ENCODE measurements at places on chromosomes 2 and 18. TPM values are rescaled to one million over a fixed set of nuclear protein-coding genes. Genes with fewer than 3 reads are reported as not detected.
A peak's percentile ranks its signal among the peaks of the same experiment; 100 is the strongest.

Gene NLRC4
- total RNA-seq: 0.27 TPM

Gene GRB14
- total RNA-seq: not detected

Gene FTCDNL1
- total RNA-seq: 3.3 TPM

Gene CHRNG
- total RNA-seq: not detected

Gene UBE2E3
- total RNA-seq: 34.1 TPM

Gene SLC11A1
- 0.26 TPM for total RNA-seq

- DNase-seq: no peak
- H3K4me3 ChIP-seq: no peak overlapping the region
- H3K36me3 ChIP-seq: no peaks in the 10 kb centered on the region
- H3K4me1 ChIP-seq: no peaks in the 10 kb centered on the region
- no peak overlapping the region for H3K27ac ChIP-seq
- H3K27me3 ChIP-seq: peaks cover 4% of the 10 kb centered on the region
Measured at GRCh38 chr18:60020107-60020925, 120.5 kb downstream of the PMAIP1 start.

DNA sequence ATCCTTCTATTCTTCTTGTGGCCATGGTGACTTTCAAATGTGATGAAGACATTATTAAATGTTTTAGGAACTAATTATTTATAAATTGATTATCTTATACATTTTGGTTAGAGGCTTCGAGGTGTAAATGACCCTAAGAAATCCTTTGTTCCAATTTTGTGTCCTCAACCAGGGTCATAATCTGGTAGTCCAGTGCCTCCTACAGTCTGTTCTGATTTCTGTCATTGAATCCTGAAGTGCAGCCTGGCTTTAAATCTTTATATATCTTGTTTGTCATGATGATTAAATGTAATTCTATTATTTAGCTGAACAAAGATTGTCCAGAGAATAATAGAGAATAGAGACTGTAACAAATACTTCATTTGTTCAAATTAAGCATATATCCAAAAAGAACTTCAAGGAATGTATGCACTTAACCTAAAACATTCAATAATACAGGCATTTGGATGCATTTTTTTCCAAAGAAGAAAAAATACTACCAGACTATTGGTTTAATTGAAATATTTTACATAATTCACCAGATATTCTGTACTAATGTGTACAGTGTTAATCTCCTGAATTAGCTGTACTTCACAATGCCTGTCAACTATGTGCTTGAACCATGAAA lies 89.8 kb downstream of the PRPF40A start:
- no peak for DNase-seq
- no peak overlapping the region for H3K4me3 ChIP-seq
- no peaks in the 10 kb centered on the region for H3K36me3 ChIP-seq
- peaks cover 9% of the 10 kb centered on the region for H3K4me1 ChIP-seq
- H3K27me3 ChIP-seq: peaks cover 4% of the 10 kb centered on the region

GRCh38 chr2:210895132-210895531 lies 338.7 kb downstream of the CPS1 start:
- H3K36me3 ChIP-seq: no peaks in the 10 kb centered on the region
- no peaks in the 10 kb centered on the region for H3K4me1 ChIP-seq
- no peaks in the 10 kb centered on the region for H3K27me3 ChIP-seq
- H3K27ac ChIP-seq: no peak overlapping the region
- no peak overlapping the region for H3K4me3 ChIP-seq

DNA sequence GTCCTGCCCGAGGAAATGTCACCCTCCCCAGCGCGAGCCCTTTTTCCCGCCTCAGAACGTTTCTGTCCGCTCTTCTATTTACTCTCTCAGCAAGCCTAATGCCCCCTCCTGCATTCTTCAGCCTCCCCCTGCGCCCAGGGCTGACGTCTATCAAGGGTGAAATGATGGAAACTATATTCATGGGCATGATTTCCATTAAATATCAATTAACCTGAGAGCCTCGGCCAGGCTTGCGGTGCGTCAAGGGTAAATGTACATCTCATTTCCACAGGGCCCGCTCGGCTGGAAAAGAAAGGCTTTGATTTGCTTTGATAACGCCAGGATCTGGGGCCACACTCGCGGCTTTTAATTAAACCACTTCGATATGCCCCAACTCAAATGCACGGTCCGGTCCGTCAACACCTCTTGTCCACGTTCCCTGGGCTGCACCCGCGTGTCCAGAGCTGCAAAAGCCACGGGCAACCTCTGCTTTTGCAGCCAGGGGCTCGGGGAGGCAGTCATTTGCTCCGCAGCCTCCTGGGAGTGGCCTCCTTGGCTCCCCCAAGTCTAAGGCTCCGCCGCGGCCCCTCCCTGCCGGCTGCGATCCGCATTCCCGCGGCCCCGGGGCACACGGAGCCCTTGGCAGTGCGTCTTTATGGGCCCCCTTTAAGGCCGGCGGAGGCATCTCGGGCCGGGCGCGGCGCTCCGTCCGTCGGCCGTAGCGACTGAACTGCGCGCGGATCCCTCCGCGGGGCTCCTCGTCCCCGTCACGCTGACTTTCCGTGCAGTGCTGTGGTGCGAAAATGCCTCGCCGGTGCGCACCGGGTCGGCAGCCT lies at the start of gene HOXD8:
HOXD8 (plus strand) TSS at position 724 of the 815 bp plus-strand sequence. CDS start 662 bp downstream, outside the sequence.
- peaks cover 80% of the 10 kb centered on the region for H3K27me3 ChIP-seq
- DNase-seq: no peak
- H3K27ac ChIP-seq: peak within 1 kb of the TSS; percentile 54
- peaks cover 3% of the 10 kb centered on the region for H3K36me3 ChIP-seq
- peak within 1 kb of the TSS; percentile 43 for H3K4me3 ChIP-seq
- peaks cover 25% of the 10 kb centered on the region for H3K4me1 ChIP-seq

DNA sequence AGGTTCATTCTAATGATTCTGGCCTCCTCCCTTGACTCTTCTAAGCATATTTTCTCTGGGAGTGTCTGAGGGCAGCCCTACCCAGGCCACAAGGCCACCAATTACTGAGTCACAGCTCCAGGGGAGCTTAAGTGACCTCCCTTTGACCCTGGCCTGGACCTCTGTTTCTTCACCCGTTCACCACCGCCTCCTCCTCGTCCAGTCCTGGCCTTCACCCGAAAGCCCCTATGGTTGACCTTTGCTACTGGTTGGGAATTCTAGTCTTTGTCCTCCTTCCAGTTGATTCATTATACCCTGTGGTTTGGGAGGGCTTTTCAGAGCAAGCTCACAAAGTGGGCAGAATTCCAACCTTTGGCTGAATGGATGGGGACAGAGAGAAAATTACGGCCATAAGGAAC lies 72.6 kb downstream of the NRP2 start:
- H3K27ac ChIP-seq: no peak overlapping the region
- no peaks in the 10 kb centered on the region for H3K36me3 ChIP-seq
- H3K27me3 ChIP-seq: peaks cover 12% of the 10 kb centered on the region
- H3K4me3 ChIP-seq: no peak overlapping the region
- no peaks in the 10 kb centered on the region for H3K4me1 ChIP-seq
- no peak for DNase-seq

- H3K4me1 ChIP-seq: peaks cover 13% of the 10 kb centered on the region
- no peak overlapping the region for H3K27ac ChIP-seq
- no peaks in the 10 kb centered on the region for H3K27me3 ChIP-seq
- H3K36me3 ChIP-seq: no peaks in the 10 kb centered on the region
- H3K4me3 ChIP-seq: no peak overlapping the region
Measured at GRCh38 chr2:159208438-159208837, 78.1 kb downstream of the WDSUB1 start.

GRCh38 chr2:157508676-157509075 lies 64.8 kb upstream of the CYTIP start:
- no peak for DNase-seq
- peaks cover 6% of the 10 kb centered on the region for H3K36me3 ChIP-seq
- no peaks in the 10 kb centered on the region for H3K4me1 ChIP-seq
- H3K4me3 ChIP-seq: no peak overlapping the region
- H3K27me3 ChIP-seq: peaks cover 9% of the 10 kb centered on the region
- H3K27ac ChIP-seq: no peak overlapping the region

- H3K4me1 ChIP-seq: peaks cover 26% of the 10 kb centered on the region
- H3K4me3 ChIP-seq: peak overlapping the region; percentile 17
- DNase-seq: no peak
- peaks cover 5% of the 10 kb centered on the region for H3K36me3 ChIP-seq
Measured at GRCh38 chr2:108536133-108536780, 2.0 kb downstream of the LIMS1 start.

DNA sequence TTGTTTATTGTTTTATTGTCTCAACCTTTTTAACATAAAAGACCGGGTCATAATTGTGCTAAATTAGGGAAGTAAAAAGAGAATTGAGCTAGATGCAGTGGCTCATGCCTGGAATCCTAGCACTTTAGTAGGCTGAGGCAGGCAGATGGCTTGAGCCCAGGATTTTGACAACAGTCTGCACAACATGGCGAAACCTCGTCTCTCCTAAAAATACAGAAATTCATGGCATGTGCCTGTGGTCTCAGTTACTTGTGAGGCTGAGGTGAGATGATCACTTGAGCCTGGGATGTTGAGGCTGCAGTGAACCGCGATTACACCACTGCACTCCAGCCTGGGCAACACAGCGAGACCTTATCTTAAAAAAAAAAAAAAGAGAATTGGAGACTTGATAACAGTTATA lies 104.2 kb upstream of the TTC27 start:
- no peaks in the 10 kb centered on the region for H3K27me3 ChIP-seq
- no peak overlapping the region for H3K4me3 ChIP-seq
- H3K4me1 ChIP-seq: no peaks in the 10 kb centered on the region
- no peak for DNase-seq

GRCh38 chr2:103327966-103328365 lies 566.1 kb downstream of the TMEM182 start:
- no peaks in the 10 kb centered on the region for H3K4me1 ChIP-seq
- H3K4me3 ChIP-seq: no peak overlapping the region
- no peaks in the 10 kb centered on the region for H3K27me3 ChIP-seq
- no peaks in the 10 kb centered on the region for H3K36me3 ChIP-seq
- no peak for DNase-seq
